ENCODE measurements at places on chromosomes 11 and 22.

DNA sequence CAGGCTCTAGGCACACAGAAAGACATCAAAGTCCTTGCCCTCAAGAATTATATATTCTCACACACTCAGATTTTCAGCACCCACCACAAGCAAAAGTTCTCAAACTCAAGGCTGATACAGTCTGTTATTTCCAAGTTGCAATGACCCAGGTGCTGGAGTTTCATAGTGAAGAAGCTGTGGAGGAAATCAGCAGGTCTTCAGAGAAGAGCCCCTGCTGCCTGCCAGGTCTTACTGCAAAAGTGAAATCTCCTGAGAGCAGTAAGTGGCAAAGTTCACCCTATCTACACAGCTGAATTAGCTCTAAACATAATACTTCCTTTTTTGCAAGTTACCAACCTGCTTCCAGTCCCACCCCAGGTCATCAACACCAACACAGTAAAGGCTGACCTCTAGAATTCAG, 64.6 kb downstream of the RPL27A start:
- no peak for DNase-seq

GRCh38 chr11:111938687-111939160, 1.6 kb downstream of the DIXDC1 start:
- DNase-seq = no peak

DNA sequence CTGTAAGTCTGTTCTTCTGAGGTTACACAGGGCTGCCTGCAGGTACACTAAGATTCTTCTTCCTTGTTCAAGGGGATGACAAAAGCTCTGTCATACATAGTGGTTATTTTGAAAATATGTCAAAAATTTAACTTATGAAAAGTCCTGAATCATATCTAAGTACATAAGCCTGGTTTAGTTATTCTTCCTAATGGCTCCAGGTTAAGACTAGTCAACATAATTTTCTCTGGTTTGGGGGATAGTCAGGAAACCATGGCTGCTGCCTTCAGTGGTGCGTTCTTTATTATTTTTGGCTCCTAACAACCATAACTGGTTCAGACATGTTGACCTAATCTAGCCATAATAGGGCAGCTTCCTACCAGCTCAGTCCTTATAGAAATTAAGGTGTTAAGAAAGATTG, 257.4 kb upstream of the DDI1 start:
- DNase-seq = no peak

GRCh38 chr11:111719379-111719778, 46.8 kb downstream of the PPP2R1B start:
- DNase-seq = no peak

- no peak for DNase-seq
These were observed 862.0 kb downstream of the TBC1D22A start for GRCh38 chr22:47624252-47625012.

GRCh38 chr22:29541845-29542244, 11.7 kb downstream of the THOC5 start:
- DNase-seq = no peak

- no peak for DNase-seq
These were observed 91.1 kb downstream of the ETS1 start for GRCh38 chr11:128496249-128496648.

DNA sequence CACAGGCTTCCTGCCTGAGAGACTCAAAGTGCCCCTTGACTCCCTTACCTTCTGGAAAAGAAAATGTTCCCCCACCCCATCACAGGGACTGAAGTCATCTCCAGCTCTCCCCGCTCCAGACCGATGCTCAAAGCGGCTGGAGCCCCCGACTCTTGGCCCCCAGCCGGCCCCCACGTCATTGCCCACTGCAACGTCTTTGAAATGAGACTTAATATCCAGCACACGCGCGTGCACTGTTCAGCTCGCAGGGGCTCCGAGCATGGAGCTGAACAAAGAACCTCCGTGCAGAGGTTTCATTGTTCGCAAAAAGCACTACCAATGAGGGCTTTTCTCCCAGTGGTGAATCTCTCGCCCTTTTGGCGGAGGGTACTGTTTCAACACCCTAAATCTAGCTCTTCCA, 313.4 kb upstream of the SORL1-AS1 start:
- DNase-seq = no peak

- no peak for DNase-seq
These were observed 791.5 kb downstream of the METTL15 start for GRCh38 chr11:28899706-28900105.

GRCh38 chr11:126736682-126737572, 263.6 kb downstream of the KIRREL3 start:
- DNase-seq = no peak

GRCh38 chr11:59814021-59814420, 3.4 kb upstream of the MRPL16 start:
- no peak for DNase-seq

DNA sequence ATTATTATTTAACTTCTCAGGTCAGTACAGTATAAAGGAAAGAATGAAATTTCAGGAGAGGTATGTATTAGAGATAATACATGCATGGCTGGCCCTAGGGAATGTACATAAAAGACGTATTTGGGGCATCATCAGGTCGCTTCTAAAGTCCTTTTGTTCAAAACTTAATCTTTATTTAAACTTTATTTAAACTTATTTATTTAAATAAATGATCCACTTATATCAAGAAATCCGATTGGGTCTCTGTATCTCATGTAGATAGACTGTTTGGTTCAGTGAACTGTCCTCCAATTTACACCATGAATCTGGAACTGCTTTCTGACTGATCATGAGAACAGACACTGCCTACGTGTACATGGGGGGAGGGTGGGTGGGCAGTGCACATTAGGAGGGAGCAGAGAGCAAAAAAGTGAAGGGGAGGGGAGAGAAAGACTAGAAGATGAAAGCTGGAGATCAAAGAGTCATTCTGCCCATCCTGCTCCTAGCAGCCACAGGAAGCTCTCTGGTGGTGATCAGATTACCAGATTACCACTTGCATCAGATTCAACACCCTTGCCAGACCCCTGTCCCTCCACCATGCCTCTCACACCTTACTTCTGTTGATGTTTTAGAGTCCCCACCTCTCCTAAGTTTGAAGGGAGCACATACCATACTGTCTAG, 92.1 kb upstream of the MTMR2 start:
- no peak for DNase-seq

- DNase-seq = no peak
These were observed 10.5 kb downstream of the IGF2 start for GRCh38 chr11:2128511-2129307.

DNA sequence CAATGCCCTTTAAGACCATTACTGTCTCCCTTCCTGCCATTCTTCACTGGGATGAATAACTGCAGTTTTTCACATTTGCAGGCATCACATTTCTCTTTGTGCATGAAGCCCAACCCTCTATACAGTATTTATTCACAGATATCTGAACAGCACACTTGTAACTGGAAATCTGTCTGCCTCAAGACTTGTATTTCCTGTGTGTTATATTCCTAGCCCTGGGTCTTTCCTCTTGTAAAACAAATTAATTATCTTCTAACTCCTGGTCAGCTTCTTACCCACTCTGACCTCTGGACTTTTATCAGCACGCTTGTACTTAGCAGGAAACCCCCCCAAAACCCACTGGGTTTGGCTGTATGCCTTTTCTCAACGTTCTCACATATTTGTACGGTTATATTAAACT, 2.0 kb downstream of the CSRP3 start:
- no peak for DNase-seq

- no peak for DNase-seq
These were observed 87.8 kb upstream of the NNMT start for GRCh38 chr11:114208377-114208776.

DNA sequence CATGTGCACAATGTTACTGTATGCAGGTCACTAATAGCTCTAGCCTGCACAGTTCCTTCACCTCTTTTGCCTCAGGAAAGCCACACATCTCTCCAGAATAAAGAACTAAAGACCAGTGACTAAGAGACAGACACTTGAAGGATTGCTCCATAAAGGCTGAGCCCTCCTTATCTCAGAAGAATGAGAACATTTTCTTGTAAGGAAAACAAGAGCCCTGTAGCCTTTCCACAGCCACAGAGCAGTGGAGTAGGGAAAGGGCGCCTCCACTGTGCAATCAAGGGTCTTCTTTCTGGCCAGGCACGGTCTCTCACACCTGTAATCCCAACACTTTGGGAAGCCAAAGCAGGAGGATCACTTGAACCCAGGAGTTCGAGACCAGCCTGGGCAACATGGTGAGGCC, 202.6 kb upstream of the TMEM45B start:
- no peak for DNase-seq

DNA sequence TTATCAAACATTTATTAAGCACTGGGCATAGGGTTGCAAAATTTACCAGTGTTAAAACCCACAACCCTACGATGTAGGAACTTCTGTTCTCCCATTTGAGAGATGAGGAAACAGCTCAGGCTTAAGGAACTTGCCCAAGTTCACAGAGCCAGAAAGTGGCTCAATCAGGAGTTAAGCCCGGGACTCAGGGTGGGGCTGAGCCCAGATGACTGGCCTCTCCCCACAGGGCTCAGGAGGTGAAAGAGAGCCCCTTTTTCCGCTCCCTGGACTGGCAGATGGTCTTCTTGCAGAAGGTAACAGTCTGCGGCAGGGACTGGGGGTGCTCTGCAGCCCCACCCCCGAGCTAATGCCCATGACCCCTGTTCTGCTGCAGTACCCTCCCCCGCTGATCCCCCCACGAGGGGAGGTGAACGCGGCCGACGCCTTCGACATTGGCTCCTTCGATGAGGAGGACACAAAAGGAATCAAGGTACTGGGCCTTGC, 5.6 kb upstream of the ANKRD13D start:
- DNase-seq = no peak

DNA sequence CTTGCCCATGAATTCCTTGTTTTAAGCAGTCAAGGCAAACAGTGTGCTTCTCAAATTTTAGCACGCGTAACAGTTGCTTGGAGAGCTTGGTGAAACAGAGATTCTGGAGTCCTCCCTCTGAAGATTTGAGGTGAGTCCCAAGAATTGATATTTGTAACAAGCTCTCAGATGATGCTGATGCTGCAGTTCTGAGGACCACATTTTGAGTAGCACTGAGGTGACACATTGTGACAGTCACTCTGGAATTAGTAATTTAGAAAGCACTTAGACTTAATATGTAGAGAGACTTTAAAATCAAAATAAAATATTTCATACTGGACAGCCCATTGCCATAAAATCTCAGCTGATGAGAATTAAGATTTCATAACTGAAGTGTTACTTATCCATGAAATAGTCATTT, 38.5 kb downstream of the DNAJC24 start:
- no peak for DNase-seq

GRCh38 chr22:48740086-48740730, 1087.5 kb downstream of the BRD1 start:
- DNase-seq = no peak

DNA sequence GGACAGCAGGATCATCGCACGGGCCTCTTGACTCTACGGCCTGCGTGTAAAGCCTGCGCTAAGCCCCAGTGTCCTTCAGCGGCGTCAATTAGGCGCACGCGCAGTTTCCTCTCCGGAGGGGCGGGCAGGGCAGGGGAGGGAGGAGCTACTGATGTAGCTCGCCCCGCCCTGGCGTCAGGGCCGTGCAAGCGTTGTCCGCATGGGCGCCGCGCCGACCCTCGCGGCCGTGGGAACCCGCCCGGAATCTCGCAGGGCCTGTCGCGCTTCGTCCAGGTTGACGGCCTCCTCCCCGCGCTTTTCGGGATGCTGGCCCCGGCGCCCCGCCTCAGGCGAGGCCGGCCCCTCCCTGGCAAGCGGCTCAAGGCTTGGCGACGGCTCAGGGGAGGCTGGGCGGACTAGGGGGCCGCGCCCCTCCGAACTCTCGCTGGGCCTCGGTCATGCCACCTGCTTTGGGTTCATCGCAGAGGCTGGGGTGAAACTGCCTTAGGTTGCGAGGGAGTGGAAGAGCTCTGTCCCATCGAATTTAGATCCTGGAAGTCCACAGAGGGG, 61.1 kb downstream of the ST3GAL4 start:
- peak; percentile 47 for DNase-seq

All from stimulated activated CD8-positive, alpha-beta memory T cell treated with anti-CD3 and anti-CD28 coated beads, Interleukin-12 subunit alpha, Interleukin-12 subunit beta, amount 100 ng/mL, for 1 hour (primary cell).